ENCODE measurements at places on chromosomes 1 and 21.

DNA sequence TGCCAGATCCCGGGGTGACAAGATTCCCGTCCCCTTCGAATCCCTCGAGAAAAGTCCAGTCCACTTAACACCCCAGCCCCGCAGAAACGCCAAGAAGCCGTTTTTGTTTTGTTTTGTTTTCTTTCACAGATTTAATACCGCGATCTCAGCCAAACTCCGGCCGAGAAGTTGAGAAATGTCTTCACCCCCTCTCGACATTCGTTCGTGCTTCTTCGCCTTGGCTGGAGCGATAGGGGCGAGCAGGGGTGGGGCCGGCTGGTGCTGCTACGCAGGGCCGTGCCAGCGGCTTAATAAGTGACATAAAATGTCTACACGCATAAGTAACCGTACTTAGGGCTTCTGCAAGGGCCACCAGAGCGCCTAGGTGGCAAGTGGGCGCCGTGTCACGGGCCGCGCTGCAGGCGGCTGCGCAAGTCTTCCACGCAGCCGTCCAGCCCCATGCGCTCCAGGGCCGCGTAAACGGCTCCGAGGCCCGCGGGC is 4.9 kb downstream of the TNFRSF25 start:
- no peaks in the 10 kb centered on the region for H3K27me3 ChIP-seq
- no peaks in the 10 kb centered on the region for H3K4me1 ChIP-seq
- no peak for DNase-seq
- no peak overlapping the region for H3K27ac ChIP-seq
- H3K36me3 ChIP-seq = peaks cover 6% of the 10 kb centered on the region

GRCh38 chr1:181135815-181136737 is 47.6 kb downstream of the IER5 start:
- H3K27me3 ChIP-seq = no peaks in the 10 kb centered on the region
- no peak for DNase-seq
- H3K36me3 ChIP-seq = peaks cover 9% of the 10 kb centered on the region
- H3K4me3 ChIP-seq = no peak overlapping the region

DNA sequence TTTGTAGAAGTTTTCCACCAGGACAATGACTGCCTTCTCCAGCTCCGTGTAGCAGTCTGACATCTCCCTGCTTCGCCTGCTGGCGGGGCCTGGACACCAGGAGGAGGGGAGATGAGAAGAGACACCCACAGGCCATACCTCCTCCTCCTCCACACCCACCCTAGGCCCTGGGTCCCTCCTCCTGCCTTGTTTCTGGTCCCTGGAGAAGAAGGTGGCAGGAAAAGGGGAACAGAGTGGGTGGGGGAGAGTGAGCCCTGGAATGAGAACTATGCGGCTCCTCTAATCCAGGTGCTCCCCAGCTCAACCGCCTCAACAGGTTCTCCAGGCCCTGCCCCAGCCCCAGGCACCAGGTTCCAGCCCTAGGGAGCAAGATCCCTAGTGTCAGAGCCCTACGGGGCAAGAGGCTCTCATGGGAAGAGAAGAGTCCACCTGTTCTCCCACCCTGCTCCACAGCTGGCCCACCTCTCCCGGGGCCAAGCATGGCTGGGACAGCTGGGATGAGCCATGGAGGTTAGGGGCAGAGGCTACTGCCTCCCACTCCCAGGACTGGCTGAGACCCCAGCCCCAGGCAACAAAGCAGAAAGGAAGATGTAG is 4.8 kb downstream of the S100A16 start:
- peaks cover 46% of the 10 kb centered on the region for H3K4me1 ChIP-seq
- peak; percentile 83 for DNase-seq
- no peaks in the 10 kb centered on the region for H3K27me3 ChIP-seq
- H3K4me3 ChIP-seq = peak overlapping the region; percentile 90
- H3K36me3 ChIP-seq = peaks cover 82% of the 10 kb centered on the region
- H3K27ac ChIP-seq = peak overlapping the region; percentile 71

DNA sequence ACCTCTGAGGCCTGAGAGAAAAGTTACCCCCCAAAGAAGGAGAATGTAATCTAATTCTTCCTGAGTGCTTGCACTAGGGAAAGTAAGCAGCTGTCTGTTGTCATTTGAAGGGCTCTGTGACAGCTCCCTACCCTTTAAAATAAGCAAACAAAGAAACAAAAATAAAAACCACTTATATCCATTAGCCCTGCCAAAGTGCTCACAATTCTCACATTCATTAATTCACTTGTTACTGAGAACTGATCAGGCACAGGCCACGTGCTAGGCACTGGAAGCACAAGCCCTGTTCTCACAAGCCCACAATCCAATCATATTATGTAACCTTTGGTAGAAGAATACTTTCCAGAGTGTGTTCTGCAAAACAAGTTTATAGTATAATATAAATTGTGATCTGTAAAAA is 199.4 kb downstream of the ZC3H11B start:
- no peak overlapping the region for H3K4me3 ChIP-seq
- H3K27ac ChIP-seq = no peak overlapping the region
- no peaks in the 10 kb centered on the region for H3K27me3 ChIP-seq
